ENCODE measurements at places on chromosomes 6 and 20.

- no peaks in the 10 kb centered on the region for H3K27me3 ChIP-seq
- H3K4me3 ChIP-seq: peak overlapping the region; percentile 32
- peak; percentile 95 for DNase-seq
- peaks cover 30% of the 10 kb centered on the region for H3K4me1 ChIP-seq
Measured at GRCh38 chr20:62652041-62652893, 10.0 kb downstream of the SLCO4A1 start.

DNA sequence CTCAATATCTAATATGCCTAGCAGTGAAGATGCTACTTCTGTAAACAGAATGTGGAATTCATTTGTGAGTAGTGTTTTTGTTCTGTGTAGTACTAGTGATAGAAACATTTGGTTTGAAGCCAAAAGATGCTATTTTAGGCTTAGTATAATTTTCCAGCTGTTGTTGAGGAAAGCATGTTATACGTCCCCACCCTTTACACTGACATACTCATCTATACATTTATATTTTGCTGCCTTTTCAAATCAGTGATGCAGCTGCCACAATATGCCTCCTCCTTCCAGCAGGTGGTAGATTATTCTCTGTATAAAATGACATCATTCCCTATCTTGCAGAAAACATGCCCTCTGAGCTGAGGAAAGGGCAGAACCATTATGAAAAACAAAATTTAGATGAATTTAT, 1217.6 kb upstream of the GJE1 start:
- DNase-seq: no peak
- H3K27ac ChIP-seq: no peak overlapping the region
- H3K36me3 ChIP-seq: no peaks in the 10 kb centered on the region
- no peak overlapping the region for H3K4me3 ChIP-seq
- no peaks in the 10 kb centered on the region for H3K4me1 ChIP-seq

DNA sequence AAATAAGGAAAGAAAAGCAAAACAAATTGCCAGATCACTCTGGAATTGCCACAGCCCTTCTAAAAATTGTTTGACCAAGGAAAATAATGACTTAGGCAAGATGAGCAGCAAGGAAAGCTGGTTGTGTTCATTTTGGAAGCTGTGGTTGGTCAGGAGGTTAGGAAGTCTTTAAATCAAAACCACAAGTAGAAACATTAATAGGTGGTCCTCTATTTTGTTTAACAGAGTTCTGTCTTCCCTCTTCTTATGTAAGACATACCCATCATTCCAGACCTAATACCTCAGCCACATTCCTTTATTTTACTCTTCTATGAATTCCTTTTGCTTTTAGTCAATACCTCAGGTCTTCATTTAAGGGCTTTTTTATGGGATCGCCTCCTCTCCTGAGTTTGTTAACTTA, 422.2 kb upstream of the PLCB4 start:
- H3K36me3 ChIP-seq: no peaks in the 10 kb centered on the region
- peaks cover 21% of the 10 kb centered on the region for H3K4me1 ChIP-seq
- no peaks in the 10 kb centered on the region for H3K27me3 ChIP-seq
- H3K27ac ChIP-seq: peak overlapping the region; percentile 23

GRCh38 chr20:57648878-57649616, 28.8 kb upstream of the ZBP1 start:
- no peak overlapping the region for H3K4me3 ChIP-seq
- peaks cover 9% of the 10 kb centered on the region for H3K36me3 ChIP-seq
- no peaks in the 10 kb centered on the region for H3K27me3 ChIP-seq
- H3K27ac ChIP-seq: no peak overlapping the region

GRCh38 chr20:1210501-1210900, 7.2 kb downstream of the C20orf202 start:
- no peaks in the 10 kb centered on the region for H3K27me3 ChIP-seq
- H3K4me1 ChIP-seq: peaks cover 6% of the 10 kb centered on the region
- DNase-seq: no peak

- H3K4me1 ChIP-seq: peaks cover 20% of the 10 kb centered on the region
- DNase-seq: no peak
- no peak overlapping the region for H3K4me3 ChIP-seq
- no peak overlapping the region for H3K27ac ChIP-seq
- no peaks in the 10 kb centered on the region for H3K27me3 ChIP-seq
- H3K36me3 ChIP-seq: no peaks in the 10 kb centered on the region
Measured at GRCh38 chr6:145863988-145864616, 49.5 kb upstream of the FBXO30 start.

- H3K4me3 ChIP-seq: no peak overlapping the region
- H3K27me3 ChIP-seq: no peaks in the 10 kb centered on the region
- no peak for DNase-seq
- H3K36me3 ChIP-seq: no peaks in the 10 kb centered on the region
Measured at GRCh38 chr6:5783584-5784089, 223.1 kb downstream of the NRN1 start.

- no peaks in the 10 kb centered on the region for H3K27me3 ChIP-seq
- H3K36me3 ChIP-seq: no peaks in the 10 kb centered on the region
- no peak for DNase-seq
- no peak overlapping the region for H3K4me3 ChIP-seq
- H3K4me1 ChIP-seq: no peaks in the 10 kb centered on the region
Measured at GRCh38 chr6:61886608-61887259, 399.3 kb downstream of the KHDRBS2 start.

- DNase-seq: no peak
- H3K27ac ChIP-seq: no peak overlapping the region
- H3K4me3 ChIP-seq: no peak overlapping the region
- no peaks in the 10 kb centered on the region for H3K36me3 ChIP-seq
Measured at GRCh38 chr6:150766201-150766997, 99.1 kb upstream of the MTHFD1L start.

DNA sequence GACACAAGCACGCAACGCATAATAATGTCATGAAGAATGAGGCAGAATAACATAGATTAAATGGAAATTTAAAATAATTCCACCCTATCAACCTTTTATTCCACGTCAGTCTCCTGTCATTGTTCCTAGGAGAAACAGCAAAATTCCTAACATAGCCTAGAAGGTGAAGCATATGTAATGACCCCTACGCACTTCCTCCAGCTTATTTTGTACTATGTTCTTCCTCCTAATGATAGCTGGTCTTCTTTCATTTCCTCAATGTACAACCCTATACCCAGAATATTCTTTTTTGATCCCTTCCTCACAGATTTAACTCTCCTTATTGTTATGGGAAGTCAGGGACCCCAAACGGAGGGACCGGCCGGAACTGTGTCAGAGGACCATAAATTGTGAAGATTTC, 122.0 kb upstream of the CARMIL1 start:
- H3K27me3 ChIP-seq: no peaks in the 10 kb centered on the region
- no peaks in the 10 kb centered on the region for H3K36me3 ChIP-seq
- no peak for DNase-seq
- H3K4me3 ChIP-seq: no peak overlapping the region
- H3K27ac ChIP-seq: no peak overlapping the region
- no peaks in the 10 kb centered on the region for H3K4me1 ChIP-seq

GRCh38 chr20:37622728-37623127, 71.1 kb upstream of the CTNNBL1 start:
- no peak for DNase-seq
- no peaks in the 10 kb centered on the region for H3K36me3 ChIP-seq
- no peak overlapping the region for H3K4me3 ChIP-seq
- no peak overlapping the region for H3K27ac ChIP-seq
- no peaks in the 10 kb centered on the region for H3K27me3 ChIP-seq

- H3K27me3 ChIP-seq: peaks cover 3% of the 10 kb centered on the region
- H3K36me3 ChIP-seq: no peaks in the 10 kb centered on the region
- peaks cover 15% of the 10 kb centered on the region for H3K4me1 ChIP-seq
- no peak overlapping the region for H3K4me3 ChIP-seq
Measured at GRCh38 chr6:28254121-28254519, 2.1 kb upstream of the ZKSCAN4 start.

DNA sequence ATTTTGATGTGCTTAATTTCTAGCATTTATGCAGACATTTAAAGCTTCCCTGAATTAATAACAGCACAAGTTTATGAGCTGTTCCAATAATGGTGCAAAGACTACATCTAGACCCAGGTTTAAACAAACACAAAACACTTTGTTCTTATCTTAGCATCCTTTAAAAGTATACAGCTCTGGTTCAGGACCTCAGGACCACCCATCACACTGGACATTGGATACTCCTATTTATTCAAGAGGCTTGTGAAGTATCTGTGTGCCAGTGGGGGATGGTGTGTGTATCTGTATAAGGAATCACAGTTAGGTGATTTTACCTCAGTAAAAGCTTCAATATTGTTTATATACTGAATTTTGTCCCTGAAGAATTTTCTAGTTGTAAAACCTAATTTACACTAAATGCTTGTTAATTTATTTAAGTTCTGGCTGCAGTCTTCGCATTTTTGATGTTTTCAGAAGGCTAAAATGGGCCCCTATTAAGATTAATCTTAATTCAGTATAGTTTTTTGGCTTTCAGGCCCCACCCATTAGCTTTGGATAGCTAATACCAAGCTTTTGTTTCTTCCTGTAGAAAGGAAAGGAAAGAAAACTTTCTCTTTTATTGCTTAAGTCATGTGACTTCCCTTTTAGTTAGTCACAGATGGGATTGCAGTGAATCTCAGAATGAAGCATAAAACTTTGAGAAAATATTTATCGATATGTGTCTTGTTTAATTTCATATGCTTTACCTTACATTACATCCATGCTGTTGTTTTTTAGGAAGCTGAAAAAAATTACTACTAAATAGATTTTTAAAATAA, 13.1 kb downstream of the LIN28B start:
- no peaks in the 10 kb centered on the region for H3K4me1 ChIP-seq
- no peaks in the 10 kb centered on the region for H3K36me3 ChIP-seq
- no peak for DNase-seq
- no peak overlapping the region for H3K4me3 ChIP-seq
- H3K27ac ChIP-seq: no peak overlapping the region
- H3K27me3 ChIP-seq: no peaks in the 10 kb centered on the region

DNA sequence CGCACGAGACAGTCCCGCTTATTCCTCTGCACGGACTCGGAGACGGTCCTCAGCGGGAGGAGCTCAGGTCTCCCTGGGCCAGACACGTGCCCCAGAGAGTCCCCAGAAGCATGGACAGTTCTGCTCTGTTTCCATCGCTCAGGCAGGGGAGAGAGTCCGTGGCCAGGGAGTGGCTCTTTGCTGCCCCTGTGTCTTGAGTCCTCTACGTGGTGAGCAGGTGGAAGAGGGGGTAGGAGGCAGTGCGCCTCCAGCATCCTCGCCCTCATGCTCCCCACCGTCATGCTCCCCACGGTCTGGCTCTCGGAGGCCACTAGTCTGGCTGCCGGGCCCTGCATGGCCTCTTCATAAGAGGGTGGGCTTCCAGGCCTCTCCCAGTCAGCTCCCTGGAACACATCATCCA, 8.9 kb downstream of the TAGAP start:
- H3K36me3 ChIP-seq: no peaks in the 10 kb centered on the region
- no peaks in the 10 kb centered on the region for H3K4me1 ChIP-seq
- no peaks in the 10 kb centered on the region for H3K27me3 ChIP-seq
- no peak for DNase-seq
- H3K27ac ChIP-seq: no peak overlapping the region

DNA sequence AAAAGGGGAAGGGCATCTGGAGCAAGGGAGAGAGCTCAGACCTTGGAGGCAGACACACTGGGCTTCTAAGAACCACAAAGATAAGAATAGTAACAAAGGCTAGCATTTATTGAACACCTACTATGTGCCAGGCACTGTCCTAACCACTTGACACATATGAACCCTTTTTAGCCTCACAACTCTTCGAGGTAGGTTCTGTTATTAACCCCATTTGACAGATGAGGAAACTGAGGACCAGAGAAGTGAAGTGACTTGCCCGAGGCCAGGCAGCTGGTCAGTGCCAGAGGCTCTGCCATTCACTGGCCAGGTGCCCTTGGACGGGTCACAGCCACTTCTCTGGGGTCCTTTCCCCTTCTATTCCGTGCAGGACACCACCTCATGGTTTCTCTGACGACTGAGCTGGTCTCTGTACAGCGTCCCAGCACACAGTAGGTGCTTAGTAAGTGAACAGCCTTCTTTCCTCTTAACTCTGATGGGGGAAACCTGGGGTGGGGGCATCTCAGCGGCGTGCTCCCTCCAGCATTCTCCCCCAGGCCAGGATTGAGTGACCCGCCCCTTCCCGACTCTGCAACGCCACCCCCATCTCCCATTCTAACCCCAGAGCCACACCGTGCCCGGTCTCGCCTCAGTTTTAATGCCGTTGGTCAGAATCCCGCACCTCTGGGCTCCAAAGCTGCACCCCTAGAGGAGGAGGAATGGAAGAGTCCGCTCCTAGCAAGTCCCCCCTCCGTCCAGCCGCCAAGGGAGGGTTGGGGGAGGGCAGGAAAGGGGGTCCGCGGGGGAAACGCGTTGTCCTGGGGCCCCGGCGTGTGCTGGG, 55.7 kb downstream of the CD40 start:
- no peak for DNase-seq
- no peak overlapping the region for H3K4me3 ChIP-seq
- H3K27me3 ChIP-seq: peaks cover 29% of the 10 kb centered on the region
- H3K27ac ChIP-seq: no peak overlapping the region

- no peak overlapping the region for H3K27ac ChIP-seq
- H3K4me1 ChIP-seq: no peaks in the 10 kb centered on the region
- no peak for DNase-seq
- H3K36me3 ChIP-seq: no peaks in the 10 kb centered on the region
- H3K4me3 ChIP-seq: no peak overlapping the region
- H3K27me3 ChIP-seq: no peaks in the 10 kb centered on the region
Measured at GRCh38 chr6:14849185-14849584, 396.7 kb upstream of the JARID2 start.

DNA sequence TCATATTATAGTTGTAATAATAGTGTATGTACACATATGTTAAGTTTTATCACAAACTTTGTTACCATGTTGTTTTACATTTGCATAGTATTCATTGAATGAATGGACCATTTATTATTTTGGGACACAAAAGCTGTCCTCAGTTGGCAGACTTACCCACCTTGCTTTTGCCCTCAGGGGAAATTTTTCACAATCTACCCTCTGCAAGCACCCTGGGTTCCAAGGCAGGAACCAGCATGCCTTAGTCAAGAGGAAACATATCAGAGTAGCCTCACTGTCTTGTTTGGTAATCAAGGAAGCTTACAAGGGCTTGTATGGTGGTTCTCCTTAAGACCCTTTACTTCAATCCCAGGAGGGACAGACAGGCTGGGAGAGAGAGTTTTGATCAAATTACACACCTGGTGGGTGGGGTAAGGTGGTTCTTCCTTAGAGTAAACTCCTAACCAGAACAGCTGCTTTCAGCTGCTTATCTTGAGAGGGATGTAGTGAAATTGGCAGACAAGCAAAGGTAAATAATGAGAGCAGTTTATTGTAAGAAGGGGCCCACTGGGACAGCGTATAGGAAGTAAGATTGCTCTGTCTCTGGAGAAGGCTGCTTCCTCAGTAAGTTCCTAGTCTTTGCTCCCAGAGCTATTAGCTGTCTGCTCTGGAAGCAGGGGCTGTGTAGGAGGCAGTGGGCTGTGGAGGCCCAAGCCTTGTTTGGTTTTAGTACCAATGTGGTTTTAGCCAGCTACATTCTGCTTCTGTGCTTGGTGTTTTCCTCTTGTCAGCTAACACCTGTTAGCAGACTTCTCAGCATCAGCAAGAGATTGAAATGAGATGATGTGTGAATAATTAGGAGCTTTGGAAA, 31.1 kb downstream of the BRPF3 start:
- H3K36me3 ChIP-seq: peaks cover 86% of the 10 kb centered on the region
- DNase-seq: no peak
- no peak overlapping the region for H3K4me3 ChIP-seq
- no peak overlapping the region for H3K27ac ChIP-seq
- H3K27me3 ChIP-seq: no peaks in the 10 kb centered on the region
- H3K4me1 ChIP-seq: no peaks in the 10 kb centered on the region
